ENCODE measurements at places on chromosomes 4 and X. TPM values are rescaled to one million over a fixed set of nuclear protein-coding genes. Genes with fewer than 3 reads are reported as not detected.

Gene LIMCH1
- 3.0 TPM for polyA plus RNA-seq

Gene NPFFR2
- polyA plus RNA-seq: 0.53 TPM

Gene EDNRA
- 1.6 TPM for polyA plus RNA-seq

Gene TCEAL7
- polyA plus RNA-seq: 7.9 TPM

Gene RAI2
- polyA plus RNA-seq: 0.60 TPM

Gene MAGEA2
- 1.4 TPM for polyA plus RNA-seq

Gene SPANXC
- not detected for polyA plus RNA-seq

Gene COL4A5
- polyA plus RNA-seq: 30.2 TPM

Gene PPEF2
- 0.03 TPM for polyA plus RNA-seq

Gene SPANXN3
- not detected for polyA plus RNA-seq

Gene HS3ST1
- 0.50 TPM for polyA plus RNA-seq

Gene GLOD5
- polyA plus RNA-seq: 0.18 TPM

Gene ANOS1
- polyA plus RNA-seq: 34.4 TPM

Gene GYPE
- not detected for polyA plus RNA-seq

Gene SPRY1
- polyA plus RNA-seq: 11.7 TPM

Gene DRD5
- polyA plus RNA-seq: 0.28 TPM

Gene PFKFB1
- 0.26 TPM for polyA plus RNA-seq

Gene ARX
- polyA plus RNA-seq: 0.05 TPM

Gene ATP8A1
- polyA plus RNA-seq: 3.7 TPM

Gene GPR50
- 3.5 TPM for polyA plus RNA-seq

Gene FGG
- polyA plus RNA-seq: not detected

Gene HAND2
- polyA plus RNA-seq: 0.05 TPM

Gene APELA
- polyA plus RNA-seq: 81.8 TPM

Gene BEX2
- 37.6 TPM for polyA plus RNA-seq

Gene CABS1
- not detected for polyA plus RNA-seq

Gene CSN1S1
- polyA plus RNA-seq: not detected

Gene GAGE13
- polyA plus RNA-seq: not detected

Gene ENAM
- not detected for polyA plus RNA-seq

Gene WNK3
- polyA plus RNA-seq: 3.7 TPM

Measured in H1 (cell line).